ENCODE measurements at places on chromosomes 12 and 14.

GRCh38 chr14:92638266-92638665, 110.2 kb downstream of the LGMN start:
- DNase-seq = no peak

GRCh38 chr12:26953447-26953846, 15.2 kb downstream of the FGFR1OP2 start:
- no peak for DNase-seq

DNA sequence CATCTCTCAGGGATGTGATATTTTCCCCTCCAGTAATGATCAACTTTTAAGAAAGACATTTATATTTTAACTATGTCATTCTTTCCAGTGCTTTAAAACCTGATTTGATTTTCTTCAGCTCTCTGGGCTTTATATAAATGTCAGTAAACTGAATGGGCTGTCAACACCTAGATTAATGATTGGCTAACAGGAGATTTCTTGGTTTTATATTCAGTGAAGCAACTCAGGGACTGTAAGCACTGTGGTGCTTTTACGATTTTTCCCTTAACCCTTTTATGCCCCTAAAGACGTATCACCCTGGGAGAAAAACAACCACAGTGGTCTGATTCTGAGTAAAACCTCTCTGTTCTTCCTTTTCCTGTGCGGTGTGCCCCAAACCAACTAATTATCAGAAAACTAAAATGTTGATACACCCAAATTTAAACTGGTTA, 38.0 kb downstream of the PTGER2 start:
- no peak for DNase-seq

- no peak for DNase-seq
Observed at GRCh38 chr12:123113026-123113425, 37.9 kb downstream of the PITPNM2 start.

GRCh38 chr12:88310666-88311065, 168.6 kb downstream of the TMTC3 start:
- no peak for DNase-seq

- DNase-seq = no peak
Observed at GRCh38 chr12:106049546-106049945, 89.2 kb downstream of the NUAK1 start.

GRCh38 chr12:19485240-19485639, 45.9 kb downstream of the AEBP2 start:
- no peak for DNase-seq

DNA sequence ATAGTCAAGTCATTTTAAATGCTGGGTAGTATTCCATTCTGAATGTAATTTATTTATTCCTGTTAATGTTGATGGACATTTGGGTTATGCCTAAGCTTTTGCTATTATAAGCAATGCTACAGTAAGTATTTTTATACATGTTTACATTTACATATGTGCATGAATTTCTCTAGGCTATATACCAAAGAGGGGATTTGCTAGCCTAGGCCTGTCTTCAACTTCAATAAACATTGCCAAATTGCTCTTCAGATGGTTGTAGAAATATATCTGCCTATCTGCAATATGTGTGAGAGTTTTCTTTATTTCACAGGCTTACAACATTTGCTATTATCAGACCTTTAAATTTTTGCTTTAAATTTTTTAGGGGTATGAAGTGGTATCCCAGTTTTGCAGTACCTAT, 87.0 kb downstream of the MIPOL1 start:
- DNase-seq = no peak

- DNase-seq = no peak
Observed at GRCh38 chr14:91250912-91251311, 6.4 kb upstream of the GPR68 start.

GRCh38 chr12:88450136-88450535, 130.1 kb downstream of the KITLG start:
- DNase-seq = no peak

DNA sequence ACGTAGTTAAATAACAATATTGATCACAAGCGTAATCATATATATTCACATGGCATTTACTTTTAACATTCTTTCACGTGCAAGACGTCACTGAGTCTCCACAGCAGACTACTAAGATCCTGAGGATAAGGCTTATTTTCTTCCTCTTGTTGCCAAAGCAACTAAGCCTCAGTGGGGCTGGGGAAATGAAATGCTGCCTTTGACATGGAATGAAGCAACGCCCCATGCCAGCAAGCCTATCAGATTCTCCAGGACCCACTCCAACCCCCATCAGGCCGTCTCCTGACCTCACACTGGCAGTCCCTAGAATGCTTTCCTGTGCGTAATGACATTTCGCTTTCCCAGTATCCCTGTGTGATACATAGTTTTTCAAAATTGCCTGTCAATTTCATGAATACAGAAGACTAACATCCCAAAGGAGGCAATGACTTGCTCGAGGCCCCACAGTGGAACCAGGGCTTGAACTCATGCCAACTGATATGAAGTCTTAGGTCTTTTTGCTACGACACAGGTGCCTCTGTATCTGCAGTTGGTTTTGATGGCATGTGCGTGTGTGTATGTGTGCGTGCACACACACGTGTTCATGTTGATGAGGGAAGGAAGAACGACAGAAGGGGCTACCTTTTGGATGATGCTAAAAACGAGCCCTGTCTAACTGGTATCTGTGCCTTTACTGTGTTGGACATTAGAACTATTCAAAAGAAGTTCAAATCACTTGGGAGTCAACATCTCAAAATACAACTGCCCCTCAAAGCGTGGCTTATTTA, 239.1 kb downstream of the VRK1 start:
- DNase-seq = no peak

DNA sequence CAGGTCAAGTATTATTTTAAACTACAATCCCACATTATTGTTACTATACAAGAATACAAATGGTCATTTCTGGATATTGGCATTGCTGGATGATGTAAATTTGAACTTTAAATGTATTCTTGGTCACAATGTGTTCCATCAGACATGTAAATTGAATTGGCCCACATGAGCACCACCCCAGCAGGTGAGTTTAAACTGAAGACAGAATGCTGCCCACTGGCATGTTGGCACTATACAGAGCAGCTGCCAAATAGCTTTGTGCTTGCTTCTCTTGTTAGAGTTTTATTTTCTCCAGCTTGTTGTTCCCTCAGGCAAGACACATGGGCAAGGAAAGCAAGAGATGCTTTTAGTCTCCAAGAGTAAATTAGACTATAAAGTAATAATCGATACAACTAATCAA, 98.6 kb downstream of the C12orf50 start:
- DNase-seq = no peak

GRCh38 chr12:57604454-57604991, at the start of gene DTX3:
TSS of gene DTX3 (plus strand) at chr12:57604824. CDS start at chr12:57606518, 1,694 bp downstream.
- DNase-seq = no peak

DNA sequence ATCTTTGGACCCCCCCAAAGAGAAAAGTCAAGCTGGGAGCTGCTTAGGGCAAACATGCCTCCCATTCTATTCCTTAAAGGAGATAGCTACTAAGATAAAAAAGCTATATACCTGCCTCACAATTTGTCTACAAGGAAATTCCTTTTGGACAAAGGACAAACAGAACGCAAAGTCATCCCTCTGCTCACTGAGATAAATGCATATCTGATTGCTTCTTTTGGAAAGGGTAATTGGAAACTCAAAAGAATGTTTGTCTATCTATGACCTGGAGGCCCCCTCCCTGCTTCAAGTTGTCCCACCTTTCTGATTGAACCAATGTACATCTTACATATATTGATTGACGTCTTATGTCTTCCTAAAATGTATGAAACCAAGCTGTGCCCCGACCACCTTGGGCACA, 80.9 kb upstream of the FUT8 start:
- no peak for DNase-seq

GRCh38 chr12:126998747-126999285, 1268.2 kb upstream of the TMEM132C start:
- DNase-seq = no peak

- no peak for DNase-seq
Observed at GRCh38 chr14:25371068-25371467, 321.1 kb upstream of the STXBP6 start.

GRCh38 chr14:56322531-56322930, 204.3 kb downstream of the PELI2 start:
- DNase-seq = no peak

DNA sequence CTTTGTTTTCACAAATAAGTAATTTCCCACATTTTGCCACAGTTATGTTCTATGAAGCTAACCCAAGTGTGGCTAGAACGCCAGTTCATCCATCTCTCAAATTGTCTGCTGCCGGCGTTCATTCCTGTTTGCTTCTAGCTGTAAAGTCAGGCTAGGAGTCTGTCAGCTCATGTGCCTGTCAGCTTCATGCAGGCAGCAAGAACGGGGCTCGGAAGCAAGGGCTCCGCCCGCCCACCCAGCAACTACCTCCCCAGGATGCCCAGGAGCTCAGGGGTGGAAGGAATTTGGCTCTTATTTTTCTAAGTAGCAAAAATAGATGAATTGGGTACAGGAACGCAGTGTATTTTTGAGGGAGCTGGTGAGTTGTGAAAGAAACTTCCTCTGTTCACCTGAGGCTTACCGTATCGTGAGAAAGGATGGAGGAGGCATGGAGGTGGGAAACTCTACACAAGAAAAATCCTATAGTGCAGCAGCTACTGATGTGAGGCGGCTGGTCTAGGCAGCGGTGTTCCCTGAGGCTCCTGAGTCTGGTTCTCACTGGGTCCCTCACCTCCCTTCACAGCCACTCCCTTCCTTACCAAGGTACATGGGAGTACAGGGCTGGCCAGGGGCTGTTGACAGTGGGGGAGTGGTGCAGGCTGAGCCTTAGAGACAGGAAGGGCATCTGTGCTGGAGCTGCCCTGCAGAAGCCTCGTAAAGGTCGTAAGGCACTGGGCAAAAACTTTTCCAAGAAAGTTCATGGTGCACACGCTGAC, 54.5 kb upstream of the AMN start:
- DNase-seq = no peak

- no peak for DNase-seq
Observed at GRCh38 chr14:26021759-26022158, 576.1 kb downstream of the NOVA1 start.

- DNase-seq = no peak
Observed at GRCh38 chr14:93946104-93946503, 19.0 kb downstream of the FAM181A start.

- DNase-seq = no peak
Observed at GRCh38 chr12:28023156-28023887, 50.8 kb upstream of the PTHLH start.

- no peak for DNase-seq
Observed at GRCh38 chr12:70400124-70400523, 34.0 kb downstream of the KCNMB4 start.

- DNase-seq = no peak
Observed at GRCh38 chr12:111777345-111778045, 10.8 kb downstream of the ALDH2 start.

GRCh38 chr12:15368812-15369211, 46.5 kb downstream of the PTPRO start:
- no peak for DNase-seq

- no peak for DNase-seq
Observed at GRCh38 chr14:73719791-73720190, 5.6 kb upstream of the PNMA1 start.

DNA sequence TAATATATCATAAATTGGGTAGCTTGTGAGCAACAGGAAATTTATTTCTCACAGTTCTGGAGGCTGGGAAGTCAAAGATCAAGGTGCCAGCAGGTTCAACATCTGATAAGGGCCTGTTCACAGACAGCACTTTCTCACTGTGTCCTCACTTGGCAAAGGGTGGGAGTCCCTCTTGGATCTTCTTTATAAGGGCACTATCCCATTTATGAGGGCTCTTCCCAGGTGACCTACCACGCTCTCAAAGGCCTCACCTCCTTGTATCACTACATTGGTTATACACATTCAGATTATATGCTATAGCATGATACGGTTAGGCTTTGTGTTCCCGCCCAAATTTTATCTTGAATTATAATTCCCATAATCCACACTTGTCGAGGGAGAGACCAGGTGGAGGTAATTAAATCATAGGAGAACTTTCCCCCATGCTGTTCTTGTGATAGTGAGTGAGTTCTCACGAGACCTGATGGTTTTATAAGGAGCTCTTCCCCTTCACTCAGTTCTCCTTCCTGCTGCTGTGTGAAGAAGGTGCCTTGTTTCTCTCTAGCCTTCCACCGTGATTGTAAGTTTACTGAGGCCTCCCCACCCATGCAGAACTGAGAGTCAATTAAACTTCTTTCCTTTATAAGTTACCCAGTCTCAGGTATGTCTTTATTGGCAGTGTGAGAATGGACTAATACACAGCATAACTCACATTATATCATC, 19.2 kb upstream of the LRIG3 start:
- DNase-seq = no peak

DNA sequence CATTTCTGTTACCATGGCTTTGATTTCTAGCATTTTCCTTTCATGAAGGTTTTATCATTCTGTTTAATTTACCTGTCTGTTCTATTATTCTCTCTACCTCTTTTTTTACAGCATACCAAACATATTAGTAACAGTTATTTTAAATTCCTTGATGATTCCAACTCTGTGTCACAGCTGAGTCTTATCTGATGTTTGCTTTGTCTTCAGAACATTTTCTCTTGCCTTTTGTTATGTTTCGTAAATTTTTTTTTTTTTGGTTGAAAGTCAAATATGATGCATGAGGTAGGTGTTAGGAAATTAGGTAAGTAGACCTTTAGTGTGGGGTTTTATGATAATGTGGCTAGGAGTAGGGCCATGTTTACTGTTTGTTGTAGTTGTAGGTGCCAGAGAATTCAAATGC, 496.4 kb downstream of the FOXG1 start:
- DNase-seq = no peak

DNA sequence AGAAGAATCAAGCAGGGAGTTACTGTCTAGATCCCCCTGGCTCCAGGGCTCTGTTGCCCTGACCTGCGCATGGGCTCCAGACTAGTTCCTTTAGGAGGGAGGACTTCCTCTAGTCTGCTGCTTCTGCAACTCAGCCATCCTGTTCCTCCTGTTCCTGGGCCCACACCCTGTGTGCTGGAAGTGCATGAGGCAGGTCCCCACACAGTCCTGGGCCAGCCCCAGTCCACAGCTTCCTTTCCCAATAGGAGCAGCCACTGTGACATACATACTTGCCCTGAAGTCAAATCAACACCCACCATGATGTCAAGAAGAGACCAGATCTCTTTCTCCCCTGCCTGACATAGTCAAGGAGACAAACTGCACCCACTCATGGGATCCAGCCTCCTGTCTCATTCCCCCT, 1.3 kb downstream of the SDR9C7 start:
- no peak for DNase-seq

GRCh38 chr14:26835979-26836570, 238.2 kb upstream of the NOVA1 start:
- no peak for DNase-seq

DNA sequence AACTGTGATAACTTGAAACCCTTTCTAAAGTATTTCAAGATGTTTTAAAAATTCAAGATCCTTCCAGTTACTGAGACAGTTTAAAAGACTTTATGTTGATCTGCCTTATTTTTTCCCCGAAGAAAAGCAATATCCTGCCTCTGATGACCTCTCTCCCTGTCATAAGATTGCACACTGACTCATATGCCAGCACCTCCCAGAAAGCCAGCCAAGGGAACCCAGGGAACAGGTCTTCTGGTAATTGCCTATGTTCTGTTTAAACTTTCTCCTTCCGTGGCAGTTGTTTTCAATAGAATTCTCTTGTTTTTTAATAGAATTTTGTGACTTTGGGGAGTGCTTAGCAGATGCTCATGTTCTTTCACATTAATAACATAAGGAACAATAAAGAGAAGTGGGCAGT, 300.2 kb upstream of the PRKD1 start:
- no peak for DNase-seq

- DNase-seq = no peak
Observed at GRCh38 chr12:47023311-47023710, 56.1 kb upstream of the PCED1B start.

Data from esophagus squamous epithelium (tissue), 5 donors.